Nasal cavity respiratory epithelium epithelial cell of viscerocranial mucosa (primary cell): ENCODE measurements at places on chromosomes 16 and 17. TPM values are rescaled to one million over a fixed set of nuclear protein-coding genes. Genes with fewer than 3 reads are reported as not detected.

The ASPA gene
- not detected in 2 replicates for total RNA-seq

The MMP28 gene
- 31.8 and 151 TPM in 2 replicates for total RNA-seq

The XAF1 gene
- total RNA-seq, result 0.68 and 20.1 TPM in 2 replicates

The OSBPL7 gene
- 0.68 and 5.2 TPM in 2 replicates for total RNA-seq

The CLDN6 gene
- under 0.01 and 0.14 TPM in 2 replicates for total RNA-seq

The SALL1 gene
- total RNA-seq, result under 0.01 TPM in 1 of 2 replicates, not detected in the other
